ENCODE measurements at places on chromosomes 3 and 15. TPM values are rescaled to one million over a fixed set of nuclear protein-coding genes. Genes with fewer than 3 reads are reported as not detected.

DNA sequence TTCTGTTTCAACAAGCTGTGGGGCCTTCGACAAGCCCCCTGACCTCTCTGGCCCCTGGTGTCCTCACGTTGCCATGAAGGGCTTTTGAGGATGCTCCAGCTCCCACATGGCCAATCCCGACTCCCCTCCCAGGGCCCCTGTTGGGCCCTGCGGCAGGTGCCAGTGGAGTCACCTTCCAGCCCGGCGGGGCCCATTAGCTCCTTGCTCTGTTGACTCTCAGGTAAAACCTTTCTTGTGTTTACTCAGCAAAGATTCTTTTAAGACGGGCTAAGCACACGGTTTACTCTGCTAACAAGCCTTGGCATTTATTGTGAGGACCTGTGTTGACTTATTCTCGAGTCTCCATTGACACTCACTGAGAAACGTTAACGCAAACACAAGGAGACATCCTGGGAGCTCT, 15.0 kb downstream of the RPLP1 start:
- H3K4me3 ChIP-seq = peak overlapping the region; percentile 2
- peaks cover 35% of the 10 kb centered on the region for H3K4me1 ChIP-seq
- H3K36me3 ChIP-seq = no peaks in the 10 kb centered on the region
- H3K27ac ChIP-seq = peak overlapping the region; percentile 91
- DNase-seq = no peak

DNA sequence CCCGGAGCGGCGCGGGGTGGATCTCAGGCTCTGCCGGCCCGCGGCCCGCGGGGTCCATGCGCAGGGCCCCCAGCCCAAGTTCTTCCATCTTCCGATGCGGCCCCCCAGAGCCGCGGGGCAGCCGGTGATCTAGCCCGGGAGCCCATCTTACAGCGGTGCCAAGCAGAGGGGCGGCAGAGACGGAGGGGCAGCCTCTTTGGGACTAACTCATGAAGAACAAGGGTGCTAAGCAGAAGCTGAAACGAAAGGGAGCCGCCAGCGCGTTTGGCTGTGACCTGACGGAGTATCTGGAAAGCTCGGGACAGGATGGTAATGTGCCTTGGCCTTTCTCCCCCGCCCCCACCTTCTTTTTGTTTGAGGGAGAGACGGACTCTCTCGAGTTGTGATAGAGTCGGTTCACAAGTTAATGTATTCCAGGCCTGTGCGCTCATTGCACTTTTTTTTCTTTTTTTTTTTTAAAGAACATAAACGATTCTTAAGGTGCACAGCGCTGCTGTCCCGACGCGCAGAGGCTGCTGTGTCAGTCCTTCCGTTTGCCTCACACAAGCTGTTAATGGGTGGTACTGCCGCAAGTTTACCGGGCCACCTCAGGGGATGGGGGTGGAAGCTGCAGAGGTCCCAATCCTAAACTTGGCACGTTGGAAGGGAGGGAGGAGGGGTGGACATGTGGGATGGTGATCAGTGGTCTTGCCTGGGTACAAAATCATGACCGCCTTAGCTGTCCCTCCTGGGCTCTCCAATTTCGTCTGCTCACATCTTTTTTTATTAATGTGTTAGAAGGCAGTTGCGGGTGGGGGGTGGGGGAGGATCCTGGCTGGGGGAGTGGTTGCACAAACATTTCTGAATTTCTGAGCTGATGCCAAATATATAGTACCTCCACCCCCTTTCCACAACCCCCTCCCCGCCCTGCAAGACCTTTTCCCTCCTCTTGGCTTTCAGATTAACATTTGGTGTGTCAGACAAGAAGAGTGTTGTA, 801 bp downstream of the ARHGAP31 start:
- H3K4me3 ChIP-seq = peak overlapping the region; percentile 86
- H3K27me3 ChIP-seq = no peaks in the 10 kb centered on the region
- peak; percentile 38 for DNase-seq
- peak overlapping the region; percentile 88 for H3K27ac ChIP-seq
- H3K4me1 ChIP-seq = peaks cover 32% of the 10 kb centered on the region
- H3K36me3 ChIP-seq = no peaks in the 10 kb centered on the region

The TASOR gene
- total RNA-seq = 60.7 TPM

The NR1I2 gene
- total RNA-seq = 0.35 TPM

The LRRIQ4 gene
- total RNA-seq = 0.20 TPM

All from CD8-positive, alpha-beta memory T cell (primary cell).